ENCODE measurements at places on chromosomes 4 and X.

DNA sequence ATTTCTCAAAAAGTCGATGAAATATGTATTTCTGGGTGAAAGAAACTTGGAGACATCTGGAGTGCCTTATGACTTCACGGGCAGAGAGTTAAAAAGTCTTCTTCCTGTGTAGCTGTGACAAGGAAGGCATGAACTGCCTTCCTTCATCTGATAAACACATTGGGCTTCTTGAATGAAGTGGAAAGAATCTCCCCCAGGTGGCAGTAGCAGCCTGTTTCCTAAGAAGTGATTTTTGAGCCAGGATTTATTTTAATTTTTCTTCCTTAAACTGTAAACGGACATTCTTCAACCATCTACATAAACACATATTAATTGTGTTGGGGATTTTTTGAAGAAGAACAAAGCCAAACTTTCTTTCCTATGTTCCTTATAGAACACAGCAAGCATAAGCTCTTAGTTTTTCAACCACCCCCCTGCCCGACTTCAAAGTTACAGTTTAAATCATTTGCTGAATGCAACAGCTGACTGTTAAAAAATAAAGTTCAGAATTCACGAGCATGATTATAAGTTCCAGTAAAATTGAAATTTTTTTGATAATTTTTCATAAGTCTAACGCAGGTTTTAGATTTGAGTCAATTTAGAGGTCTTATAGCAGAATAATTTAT lies 980 bp upstream of the GIMD1 start:
- peak; percentile 68 for DNase-seq

- peak; percentile 32 for DNase-seq
Observed at GRCh38 chr4:69910016-69910782, 20.7 kb upstream of the CSN1S1 start.

DNA sequence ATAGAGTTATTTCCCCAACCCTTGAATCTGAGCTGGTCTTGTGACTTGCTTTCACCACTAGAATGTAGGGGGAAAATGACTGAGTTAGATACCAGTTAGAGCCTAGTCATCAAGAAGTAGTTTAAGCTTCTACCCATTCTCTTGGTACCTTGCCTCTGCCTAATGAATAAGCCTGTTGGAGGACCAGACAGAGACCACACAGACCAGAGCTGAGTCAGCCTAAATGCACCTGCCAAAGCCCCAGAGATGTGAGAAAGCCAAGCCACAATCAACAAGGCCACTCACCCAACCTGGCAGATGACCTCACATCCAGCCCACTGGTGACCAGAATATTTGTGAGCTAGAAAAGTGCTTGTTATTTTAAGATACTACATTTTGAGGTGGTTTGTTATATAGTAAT lies 85.2 kb upstream of the DCLK2 start:
- DNase-seq, result no peak

DNA sequence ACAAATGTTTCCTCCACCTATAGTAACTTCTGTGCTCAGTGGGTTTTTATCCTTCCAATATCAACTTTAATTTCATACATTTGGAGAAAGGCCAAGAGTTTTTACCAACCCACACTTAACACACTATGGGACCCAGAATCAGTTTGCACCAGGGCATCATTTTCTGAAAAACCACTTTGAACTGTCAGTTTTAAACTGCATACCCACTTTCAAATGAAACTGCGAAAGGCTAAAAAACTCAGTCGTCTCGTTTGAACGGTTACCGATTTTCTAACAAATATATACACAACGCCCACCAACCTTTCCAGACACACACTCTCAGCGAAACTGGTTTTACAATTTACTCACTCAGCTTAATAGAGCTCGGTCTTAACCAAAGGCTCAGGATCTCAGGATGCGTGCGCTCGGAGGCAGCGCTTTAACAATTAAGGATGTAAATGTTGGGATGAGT lies 376 bp downstream of the ABCG2 start:
- DNase-seq, result no peak

GRCh38 chr4:141771889-141772830 lies 135.8 kb downstream of the IL15 start:
- DNase-seq, result no peak

DNA sequence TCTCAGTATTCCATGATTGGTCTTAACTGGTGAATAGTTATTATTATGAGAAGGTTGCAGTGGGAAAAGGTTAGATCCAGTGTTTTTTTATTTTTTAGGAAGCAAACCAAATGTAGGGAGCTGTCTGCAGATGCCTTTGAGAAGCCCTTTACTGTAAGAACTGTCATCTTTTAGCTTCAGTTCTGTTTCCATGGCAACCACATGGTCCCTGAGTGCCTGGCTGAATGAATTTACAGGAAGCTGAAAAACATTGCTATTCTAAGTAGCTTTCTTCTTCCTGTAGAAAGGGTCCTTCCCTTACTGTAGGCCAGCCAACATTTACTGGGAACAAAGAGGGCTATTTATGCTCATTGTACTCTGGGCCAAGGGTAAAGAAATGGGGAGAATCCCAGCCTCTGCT lies 103.3 kb downstream of the DCLK2 start:
- no peak for DNase-seq

- peak; percentile 9 for DNase-seq
Observed at GRCh38 chr4:47145630-47146029, 114.3 kb downstream of the GABRB1 start.

DNA sequence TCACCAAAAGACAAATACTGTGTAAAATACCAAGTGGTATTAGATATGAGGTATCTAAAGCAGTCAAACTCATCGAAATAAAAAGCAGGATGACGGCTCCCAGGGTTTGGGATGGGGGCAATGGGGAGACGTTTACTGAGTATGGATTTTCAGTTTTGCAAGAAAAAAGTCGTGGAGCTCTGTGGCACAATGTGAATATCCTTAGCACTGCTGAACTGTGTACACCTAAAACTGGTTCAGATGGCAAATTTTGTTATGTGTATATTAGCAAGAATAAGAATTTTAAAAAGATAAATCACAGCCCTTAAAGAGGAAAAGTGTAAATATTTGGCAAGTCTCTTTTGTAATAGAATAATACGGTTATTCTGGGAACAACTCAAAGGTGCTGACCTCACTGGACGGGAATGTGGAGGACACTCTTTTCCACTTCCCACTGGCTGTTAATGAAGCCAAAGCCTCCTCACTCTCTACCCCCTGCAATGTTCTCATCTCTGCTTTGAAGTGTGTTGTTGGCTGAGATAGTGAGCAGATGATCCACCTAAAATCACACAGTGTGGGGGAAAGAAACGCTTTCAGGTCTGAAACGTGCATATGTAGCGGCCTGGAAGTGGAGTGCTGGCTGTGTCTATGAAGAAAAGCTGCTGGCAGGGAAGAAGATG lies 49.2 kb downstream of the SEL1L3 start:
- DNase-seq, result no peak

DNA sequence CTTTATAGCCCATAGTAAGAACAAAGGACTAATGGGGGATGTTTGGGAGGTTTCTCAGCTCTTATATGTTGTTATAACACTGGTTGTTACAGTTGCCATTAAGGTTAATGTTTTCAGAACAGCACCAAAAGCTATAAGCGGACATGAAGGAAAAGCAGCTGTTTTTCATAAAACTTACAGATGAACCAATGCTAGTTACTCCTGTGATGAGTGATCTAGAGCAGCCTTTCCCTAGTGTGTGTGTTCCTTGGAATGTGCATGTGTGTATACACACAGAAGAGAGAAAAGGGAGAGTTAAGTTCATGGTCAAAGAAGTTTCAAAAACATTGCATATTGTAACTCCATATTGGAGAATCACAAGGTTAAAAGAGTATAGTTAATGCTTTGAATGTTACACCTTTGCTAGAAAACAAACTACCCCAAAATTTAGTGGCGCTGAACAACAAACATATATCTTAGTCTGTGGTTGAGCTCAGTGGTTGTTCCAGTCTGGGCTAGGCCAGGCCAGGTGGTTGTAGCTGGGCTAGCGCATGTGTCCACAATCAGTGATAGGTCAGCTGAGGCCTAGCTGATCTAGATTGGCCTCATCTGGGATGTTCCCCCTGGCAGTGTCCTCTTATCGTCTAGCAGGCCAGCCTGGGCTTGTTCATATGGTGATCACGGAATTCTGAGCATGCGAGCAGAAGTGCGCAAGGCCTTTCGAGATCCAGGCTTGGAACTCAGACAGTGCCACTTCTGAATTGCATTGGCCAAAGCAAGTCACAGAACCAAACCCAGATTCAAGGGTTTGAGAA lies 151.0 kb downstream of the NHS start:
- DNase-seq, result peak; percentile 65

- no peak for DNase-seq
Observed at GRCh38 chr4:23877758-23878229, 12.1 kb downstream of the PPARGC1A start.

DNA sequence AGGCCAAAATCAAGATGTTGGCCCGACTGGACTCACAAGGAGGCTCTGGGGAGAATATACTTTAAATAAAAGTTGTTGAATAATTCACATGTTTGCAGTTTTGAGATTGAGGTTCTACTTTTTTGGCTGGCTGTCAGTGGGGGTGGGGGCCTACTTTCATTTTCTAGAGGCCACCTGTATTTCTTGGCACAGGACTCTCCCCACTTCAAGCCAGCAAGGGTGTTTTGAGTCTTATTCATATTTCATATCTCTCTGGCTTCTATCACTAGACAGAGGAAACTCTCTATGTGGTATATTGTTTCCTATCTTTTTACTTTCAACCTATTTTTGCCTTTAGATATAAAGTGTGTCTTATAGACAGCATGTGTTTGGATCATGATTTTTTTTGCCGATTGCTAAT lies 266.4 kb downstream of the PRR32 start:
- DNase-seq, result no peak

- no peak for DNase-seq
Observed at GRCh38 chrX:17086317-17086716, 139.9 kb downstream of the REPS2 start.

DNA sequence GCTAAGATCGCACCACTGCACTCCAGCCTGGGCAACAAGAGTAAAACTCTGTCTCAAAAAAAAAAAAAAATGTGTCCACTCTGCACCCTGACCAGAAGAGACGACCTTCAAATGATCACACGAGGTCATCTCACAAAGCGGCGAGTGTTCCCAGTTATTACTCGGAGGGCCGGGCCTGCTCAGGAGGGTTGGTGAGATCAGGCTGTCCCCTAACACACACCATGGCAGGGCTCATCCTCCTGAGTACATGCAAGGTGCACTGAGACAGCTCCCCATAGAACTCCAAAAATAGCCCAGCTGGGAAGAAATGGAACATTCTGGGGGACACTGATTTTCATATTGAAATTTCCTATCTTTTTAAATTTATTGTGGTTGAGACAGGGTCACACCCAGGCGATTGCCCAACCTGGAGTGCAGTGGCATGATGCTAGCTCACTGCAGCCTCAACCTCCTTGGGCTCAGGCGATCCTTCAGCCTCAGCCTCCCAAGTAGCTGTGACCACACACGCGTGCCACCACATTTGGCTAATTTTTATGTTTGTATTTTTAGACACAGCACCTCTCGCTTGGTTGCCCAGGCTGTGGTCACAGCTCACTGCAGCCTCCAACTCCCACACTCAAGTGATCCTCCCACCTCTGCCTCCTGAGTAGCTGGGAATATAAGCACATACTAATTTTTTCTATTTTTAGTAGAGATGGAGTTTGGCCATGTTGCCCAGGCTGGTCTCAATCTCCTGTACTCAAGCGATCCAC lies 51.5 kb downstream of the DHRSX start:
- no peak for DNase-seq

GRCh38 chr4:88592600-88593448 lies 544 bp downstream of the HERC3 start:
- DNase-seq, result no peak

DNA sequence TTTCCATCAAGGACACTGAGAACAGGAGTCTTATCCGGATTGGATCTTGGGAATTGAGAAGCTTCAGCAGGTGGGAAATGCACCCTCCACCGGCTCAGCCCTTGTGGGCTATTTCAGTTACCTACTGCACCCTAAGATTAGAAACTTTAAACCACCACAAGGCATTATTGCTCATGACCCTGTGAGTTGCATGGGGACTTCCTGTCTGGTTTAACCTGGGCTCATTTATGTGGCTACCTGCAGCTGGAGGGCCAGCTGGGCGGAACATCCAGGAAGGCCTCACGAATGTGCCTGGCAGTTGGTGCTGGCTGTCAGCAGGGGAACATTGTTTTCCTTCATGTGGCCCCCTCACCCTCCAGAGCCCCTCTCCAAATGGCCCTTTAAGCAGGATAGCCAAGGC lies 164.1 kb downstream of the DEFB131A start:
- no peak for DNase-seq

DNA sequence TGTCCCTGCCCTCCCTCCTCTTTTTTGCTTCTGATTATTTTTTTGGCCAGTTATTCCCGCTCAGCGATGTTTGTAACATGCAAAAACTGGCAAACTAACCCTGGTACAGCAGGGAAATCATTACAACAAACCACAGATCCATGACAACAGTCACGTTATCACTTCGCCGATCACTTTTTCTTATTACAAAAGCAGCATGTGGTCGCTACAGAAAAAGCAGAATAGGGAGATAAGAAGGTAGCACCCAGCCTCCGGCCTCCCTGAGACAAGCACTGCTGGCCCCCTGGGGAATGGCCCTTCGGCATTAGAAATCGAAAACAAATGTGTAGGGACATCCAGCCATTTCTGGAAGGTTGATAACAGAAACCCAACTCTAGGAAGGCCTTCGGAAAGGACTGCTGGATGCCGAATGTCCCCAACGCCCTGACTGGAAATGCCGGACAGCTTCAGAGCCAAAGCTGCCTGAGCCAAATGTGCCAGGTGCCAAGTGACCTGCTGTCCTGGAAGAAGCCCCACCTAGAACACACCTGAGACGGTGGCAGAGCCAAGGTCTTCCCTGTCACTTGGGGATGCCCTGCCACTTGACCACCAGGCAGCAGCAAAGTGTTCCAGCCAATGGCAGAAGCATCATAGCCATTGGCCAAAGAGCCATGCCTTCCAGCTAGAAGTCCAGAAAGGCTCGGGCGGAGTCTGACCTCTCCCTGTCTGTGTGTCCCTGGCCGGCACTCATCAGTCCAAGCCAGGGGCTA lies 2.9 kb downstream of the IDH3G start:
- no peak for DNase-seq

DNA sequence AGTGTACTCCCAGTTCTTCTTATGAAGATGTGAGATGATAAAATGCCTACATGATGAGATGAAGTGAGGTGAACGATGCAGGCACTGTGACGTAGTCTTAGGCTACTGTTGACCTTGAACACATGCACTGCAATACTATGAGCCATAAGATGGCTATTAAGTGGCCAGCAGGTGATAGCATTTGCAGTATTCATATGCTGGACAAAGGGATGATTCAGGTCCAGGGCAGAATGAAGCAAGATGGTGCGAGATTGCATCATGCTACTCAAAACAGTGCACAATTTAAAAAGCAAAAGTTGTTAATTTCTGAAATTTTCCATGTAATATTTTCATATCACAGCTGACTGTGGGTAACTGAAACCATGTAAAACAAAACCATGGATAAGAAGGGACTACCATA lies 781.4 kb downstream of the PCDH18 start:
- no peak for DNase-seq

GRCh38 chrX:106484233-106484632 lies 127.5 kb upstream of the RADX start:
- DNase-seq, result no peak

GRCh38 chr4:158949099-158949498 lies 153.8 kb upstream of the RAPGEF2 start:
- no peak for DNase-seq

GRCh38 chrX:10509397-10509796 lies 111.0 kb downstream of the MID1 start:
- DNase-seq, result no peak

All from fibroblast of skin of left biceps (primary cell).